ENCODE measurements at places on chromosomes 4 and X.
A peak's percentile ranks its signal among the peaks of the same experiment; 100 is the strongest.

GRCh38 chrX:41086627-41086932, 1.3 kb downstream of the USP9X start:
- DNase-seq: no peak

DNA sequence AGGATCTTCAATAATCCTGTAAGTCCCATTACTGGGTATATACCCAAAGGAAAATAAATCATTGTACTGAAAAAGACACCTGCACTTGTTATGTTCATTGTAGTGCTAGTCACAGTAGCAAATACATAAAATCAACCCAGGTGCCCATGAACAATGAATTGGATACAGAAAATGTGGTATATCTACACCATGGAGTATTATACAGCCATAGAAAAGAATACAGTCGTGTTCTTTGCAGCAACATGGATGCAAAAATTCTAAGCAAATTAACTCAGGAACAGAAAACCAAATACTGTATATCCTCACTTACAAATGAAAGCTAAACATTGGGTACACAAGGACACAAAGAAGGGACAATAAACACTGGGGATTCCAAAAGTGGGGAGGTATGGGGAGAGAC, 100.8 kb upstream of the BMP2K start:
- DNase-seq: no peak

DNA sequence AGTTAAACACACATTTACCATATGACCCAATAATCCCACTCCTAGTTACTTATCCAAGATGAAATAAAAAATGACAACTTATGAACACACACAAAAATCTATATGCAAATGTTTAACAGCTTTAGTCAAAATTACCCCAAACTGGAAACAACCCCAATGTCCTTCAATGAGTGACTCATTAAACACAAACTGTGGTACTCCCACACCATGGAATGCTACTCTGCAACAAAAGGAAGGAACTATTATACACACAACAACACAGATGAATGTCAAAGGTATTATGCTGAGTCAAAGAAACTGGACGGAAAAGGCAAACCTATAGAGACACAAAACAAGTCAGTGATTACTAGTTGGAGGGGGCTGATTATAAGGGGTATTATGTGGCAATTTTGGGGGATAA, 40.5 kb downstream of the MED14 start:
- DNase-seq: no peak

DNA sequence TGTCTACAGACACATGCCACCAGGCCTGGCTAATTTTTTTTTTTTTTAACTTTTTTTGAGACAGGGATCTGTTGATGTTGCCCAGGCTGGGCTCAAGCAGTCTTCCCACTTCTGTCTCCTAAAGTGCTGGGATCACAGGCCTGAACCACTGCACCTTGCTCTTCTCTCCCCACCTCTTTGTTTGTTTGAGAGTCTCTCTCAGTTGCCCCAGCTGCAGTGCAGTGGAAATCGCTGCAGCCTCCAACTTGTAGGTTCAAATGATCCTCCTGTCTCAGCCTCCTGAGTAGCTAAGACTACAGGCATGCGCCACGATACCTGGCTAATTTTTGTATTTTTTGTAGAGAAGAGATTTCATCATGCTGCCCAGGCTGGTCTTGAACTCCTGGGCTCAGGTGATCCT, 115.6 kb downstream of the LARP7 start:
- DNase-seq: no peak

DNA sequence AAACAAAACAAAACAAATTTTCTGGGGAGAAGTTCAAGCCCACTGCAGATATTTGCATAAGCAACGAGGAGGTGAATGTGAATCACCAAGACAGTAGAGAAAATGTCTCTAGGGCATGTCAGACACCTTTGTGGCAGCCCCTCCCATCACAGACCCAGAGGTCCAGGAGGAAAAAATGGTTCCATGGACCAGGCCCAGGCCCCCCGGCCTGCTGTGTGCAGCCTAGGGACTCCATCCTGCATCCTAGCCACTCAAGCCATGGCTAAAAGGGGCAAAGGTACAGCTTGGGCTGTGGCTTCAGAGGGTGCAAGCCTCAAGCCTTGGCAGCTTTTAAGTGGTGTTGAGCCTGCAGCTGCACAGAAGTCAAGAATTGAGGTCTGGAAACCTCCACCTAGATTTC, 54.0 kb downstream of the LPAR4 start:
- no peak for DNase-seq

DNA sequence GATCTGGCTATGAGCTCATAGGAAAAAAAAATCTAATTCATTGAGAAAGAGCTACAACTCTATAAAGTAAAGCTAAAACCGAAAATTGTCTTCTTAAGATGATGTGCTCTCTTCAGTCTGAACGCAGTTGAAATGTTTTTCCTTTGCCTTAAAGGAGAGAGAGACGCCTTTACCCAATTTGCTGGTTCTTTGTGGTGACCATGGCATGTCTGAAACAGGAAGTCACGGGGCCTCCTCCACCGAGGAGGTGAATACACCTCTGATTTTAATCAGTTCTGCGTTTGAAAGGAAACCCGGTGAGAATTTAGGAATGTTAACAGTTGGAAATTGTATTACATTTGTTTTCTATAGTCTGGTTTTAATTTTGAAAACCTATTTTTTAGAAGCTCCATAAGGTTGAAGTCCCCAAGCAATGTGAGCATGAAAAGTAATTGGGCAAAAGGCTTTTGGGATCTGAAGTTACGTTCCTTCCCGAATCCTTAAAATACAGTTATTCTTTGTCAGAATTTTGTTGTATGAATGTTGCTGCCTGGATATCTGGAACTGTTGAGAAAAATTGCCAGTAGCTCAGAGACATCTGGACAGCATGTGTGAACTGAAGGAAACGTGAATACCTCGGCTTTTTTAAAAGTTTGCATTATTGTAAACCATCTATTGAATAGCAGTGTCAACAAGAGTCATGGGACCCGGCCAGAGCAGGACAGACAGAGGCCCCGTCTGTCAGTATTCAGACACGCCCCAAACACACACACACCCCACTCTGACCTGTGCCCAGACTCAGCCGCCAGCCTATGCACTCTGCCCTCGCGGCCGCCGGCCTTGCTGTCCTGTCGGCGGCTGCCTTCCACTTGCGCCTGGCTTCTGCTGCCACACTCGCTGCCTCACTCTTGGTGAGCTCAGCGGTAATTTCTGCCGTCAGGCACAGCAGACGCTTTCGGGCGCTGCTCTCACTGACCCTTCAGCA, 9.9 kb downstream of the PIGG start:
- no peak for DNase-seq

- no peak for DNase-seq
These were observed 825.5 kb upstream of the NDST4 start for GRCh38 chr4:115938764-115939443.

- DNase-seq: no peak
These were observed 65.9 kb downstream of the VEGFC start for GRCh38 chr4:176726803-176727202.

GRCh38 chrX:16394290-16394689, 227.0 kb downstream of the MAGEB17 start:
- no peak for DNase-seq

DNA sequence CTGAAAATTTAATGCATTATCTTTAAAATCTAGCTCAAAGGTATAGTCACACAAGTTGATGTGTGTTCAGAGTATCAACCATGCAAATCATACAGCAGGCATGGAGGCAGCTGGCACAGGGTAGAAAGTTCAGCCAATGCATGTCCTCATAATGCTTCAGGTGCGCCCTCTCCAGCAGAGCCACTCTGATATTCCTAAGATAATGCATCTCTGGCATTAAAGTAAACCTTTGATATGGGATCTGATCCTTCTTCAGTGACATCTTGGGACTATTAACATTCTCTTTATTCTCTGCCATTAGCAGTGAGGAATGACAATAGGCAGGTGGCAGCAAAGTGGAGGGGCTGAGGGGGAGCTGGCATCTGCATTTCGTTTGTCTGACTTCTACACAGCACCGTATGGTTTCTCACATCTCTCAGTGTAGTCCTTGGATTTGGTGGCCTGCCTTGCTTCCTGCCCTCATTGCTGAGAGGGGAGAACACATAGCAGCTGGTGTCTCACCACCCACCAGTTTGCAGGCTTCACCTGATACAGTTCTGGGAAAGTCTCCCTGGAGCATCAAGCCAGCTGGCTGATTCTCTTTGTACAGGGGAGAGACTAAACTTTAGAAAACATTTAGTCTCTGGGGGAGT, 168.7 kb upstream of the TBC1D9 start:
- no peak for DNase-seq

- DNase-seq: no peak
These were observed 3.5 kb downstream of the UCHL1 start for GRCh38 chr4:41260116-41260733.

GRCh38 chr4:121977251-121978171, 25.7 kb upstream of the TRPC3 start:
- no peak for DNase-seq

DNA sequence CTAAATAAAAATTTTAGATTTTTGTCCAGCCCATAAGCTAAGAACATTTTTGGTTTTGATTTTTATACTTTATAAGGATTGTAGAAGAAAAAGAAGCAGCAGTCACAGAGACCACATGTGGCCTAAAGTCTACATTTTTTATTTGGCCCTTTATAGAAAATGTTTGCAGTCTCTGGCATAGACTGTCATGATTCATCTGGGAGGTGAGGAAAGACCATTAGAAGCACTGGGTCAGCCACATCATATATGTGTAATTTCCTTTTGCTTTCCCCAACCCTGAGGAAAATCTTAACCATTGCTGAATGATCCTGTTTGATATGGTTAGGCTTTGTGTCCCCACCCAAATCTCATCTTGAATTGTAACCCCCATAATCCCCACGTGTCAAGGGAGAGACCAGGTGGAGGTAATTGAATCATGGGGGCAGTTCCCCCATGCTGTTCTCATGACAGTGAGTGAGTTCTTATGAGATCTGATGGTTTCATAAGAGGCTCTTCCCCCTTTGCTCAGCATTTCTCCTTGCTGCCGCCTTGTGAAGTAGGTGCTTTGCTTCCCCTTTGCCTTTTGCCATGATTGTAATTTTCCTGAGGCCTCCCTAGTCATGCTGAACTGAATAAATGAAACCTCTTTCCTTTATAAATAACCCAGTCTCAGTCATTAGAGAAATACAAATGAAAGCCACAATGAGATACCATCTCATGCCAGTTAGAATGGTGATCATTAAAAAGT, 12.1 kb upstream of the COPS4 start:
- DNase-seq: no peak

DNA sequence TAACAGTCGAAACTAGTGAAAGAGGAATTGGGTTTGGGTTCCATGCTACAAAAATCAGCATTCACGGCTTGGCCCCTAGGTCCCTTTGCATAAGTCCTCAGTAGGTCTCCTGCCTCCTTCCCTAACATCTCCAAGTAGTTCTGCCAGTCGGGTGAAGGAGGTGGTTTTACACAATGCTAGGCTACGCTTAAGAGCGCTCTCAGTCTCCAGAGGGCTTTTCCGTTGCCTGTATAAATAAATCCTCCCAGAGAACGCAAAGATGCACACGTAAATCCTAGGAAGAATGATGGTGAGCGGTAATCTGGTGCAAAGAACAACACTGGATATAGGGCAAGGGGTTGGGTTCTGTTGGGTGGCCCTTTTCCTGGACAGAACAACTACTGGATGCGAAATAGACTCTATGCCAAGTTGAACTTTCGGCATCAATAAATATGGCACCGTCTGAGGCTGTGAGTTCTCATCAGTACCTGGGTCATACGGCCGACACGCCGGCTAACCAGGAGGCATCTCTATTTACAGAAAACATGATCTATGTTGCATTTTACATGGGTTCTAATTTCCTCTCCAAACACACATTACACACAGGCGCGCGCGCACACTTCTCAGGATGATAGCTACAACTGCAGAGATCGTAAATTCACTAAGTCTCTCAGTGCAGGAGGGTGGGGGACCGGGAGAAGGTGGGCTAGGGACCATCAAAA, 1.3 kb downstream of the CAMK2D start:
- no peak for DNase-seq

DNA sequence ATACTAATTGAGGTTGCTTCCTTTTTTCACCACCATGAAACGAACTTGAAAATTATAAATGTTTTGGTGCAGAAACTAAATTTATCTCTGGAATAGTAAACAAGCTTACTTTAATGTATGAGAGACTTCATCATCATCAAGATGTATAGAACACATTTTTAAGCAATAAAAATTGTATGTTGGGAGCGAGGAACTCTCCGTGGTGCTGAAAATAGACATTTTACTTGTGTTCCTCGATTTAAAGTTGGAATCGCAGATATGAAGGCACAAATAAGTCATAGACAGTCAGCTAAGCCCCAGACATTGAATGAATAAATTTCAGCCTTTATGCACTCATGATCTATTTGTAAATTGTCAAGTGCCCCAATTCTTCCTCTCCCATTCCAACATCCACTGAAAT, 310.7 kb downstream of the STK32B start:
- DNase-seq: no peak

GRCh38 chrX:123138473-123138872, 45.6 kb upstream of the GRIA3 start:
- no peak for DNase-seq

- DNase-seq: no peak
These were observed 15.8 kb downstream of the SMAD1 start for GRCh38 chr4:145497199-145498149.

- no peak for DNase-seq
These were observed 581.6 kb upstream of the FTHL17 start for GRCh38 chrX:31653422-31653821.

DNA sequence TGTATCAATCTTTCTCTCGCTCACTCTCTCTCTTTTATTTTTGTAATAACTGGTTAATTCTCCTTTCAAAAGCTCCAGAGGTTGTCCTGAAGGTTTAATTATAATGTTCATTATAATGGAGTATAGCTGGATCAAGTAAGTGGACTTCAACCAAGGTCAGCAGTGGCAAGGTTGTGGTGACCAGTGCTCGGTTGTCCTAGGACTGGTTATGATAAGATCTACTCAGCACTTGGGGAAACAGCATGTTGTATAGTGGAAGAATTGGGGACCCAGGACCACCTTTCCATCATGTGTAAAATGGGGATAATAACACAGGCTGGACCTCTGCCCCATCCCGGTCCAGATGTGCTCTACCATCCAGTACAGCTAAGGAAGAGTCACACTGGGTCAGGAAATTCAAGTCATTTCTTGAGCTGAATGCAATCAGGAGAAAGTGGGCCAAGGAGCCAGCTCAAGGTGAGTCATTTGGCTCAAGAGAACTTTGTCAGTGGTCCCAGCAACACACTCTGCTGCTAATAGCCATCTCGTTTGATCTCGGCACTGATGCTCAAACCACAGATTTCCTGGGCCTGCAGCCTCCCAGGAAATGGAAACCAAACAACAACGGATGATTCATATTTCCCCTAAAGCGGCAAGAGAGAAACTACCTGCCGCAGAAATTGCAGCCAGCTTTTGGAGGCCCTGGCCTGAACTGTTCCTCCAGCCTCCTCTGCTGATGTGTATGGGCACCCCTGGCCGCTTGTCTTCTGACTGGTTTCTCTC, 123.6 kb upstream of the RBPJ start:
- peak; percentile 71 for DNase-seq

GRCh38 chrX:6685489-6685888, 150.6 kb upstream of the VCX3A start:
- DNase-seq: no peak

DNA sequence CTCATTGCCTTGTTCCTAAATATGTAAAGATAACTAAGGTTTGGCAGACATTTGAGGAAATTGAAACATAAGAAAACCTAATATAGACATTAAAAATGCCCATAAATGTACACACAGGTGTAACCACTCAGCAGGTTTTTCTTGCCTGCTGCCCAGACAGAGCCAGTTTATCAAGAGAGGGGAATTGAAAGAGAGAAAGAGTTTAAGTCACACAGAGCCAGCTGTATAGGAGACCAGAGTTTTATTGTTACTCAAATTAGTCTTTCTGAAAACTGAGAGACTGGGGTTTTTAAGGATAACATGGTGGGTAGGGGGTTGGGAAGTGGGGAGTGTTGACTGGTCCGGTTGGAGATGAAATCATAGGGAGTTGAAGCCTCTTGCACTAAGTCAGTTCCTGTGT, 119.0 kb downstream of the CFAP299 start:
- no peak for DNase-seq
